Tibial artery (tissue), 4 donors: ENCODE measurements at places on chromosomes 3 and 15.

DNA sequence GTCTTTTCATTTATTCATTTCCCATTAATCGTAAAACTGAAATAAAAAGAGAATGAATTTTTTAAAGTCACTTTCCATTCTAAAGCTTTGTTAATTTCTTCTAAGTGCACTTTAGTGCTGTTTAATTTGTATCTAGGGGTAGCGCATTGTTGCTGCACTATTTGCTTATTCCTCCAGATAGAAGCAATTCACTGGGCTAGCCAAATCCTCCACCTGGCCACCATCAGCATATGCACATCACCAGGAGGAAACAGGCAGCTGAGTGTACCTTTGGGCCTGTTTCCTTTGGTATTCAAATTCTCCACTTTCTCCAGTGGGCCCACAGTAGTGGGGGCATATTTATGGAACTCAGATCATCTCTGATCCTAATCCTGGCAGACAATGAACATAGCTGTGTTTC is 29.8 kb upstream of the CPB1 start:
- H3K4me1 ChIP-seq: no peaks in the 10 kb centered on the region
- H3K27me3 ChIP-seq: no peaks in the 10 kb centered on the region
- H3K4me3 ChIP-seq: no peak overlapping the region
- H3K36me3 ChIP-seq: no peaks in the 10 kb centered on the region

DNA sequence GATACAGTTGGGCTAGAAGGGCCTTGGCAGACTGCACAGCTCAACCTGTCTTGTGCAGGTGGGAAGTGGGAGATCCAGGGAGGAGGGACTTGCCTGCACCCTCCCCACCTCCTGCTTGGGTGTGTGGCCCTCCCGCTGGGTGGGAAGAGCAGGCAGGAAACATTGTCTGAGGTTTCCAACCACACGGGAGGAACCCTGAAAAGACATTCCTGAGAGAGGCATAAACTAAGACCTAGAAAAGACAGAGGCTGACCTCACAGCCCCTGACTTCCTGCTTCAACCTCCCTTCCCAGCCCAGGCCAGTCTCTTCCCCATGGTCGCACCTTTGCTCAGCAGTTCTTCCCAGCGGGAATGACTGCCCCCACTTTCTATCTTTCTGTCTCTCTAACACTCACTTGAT is 46.3 kb upstream of the INSYN1 start:
- no peaks in the 10 kb centered on the region for H3K36me3 ChIP-seq
- H3K27me3 ChIP-seq: no peaks in the 10 kb centered on the region
- no peak overlapping the region for H3K27ac ChIP-seq
- no peak overlapping the region for H3K4me3 ChIP-seq

GRCh38 chr15:58357529-58358476 is 74.0 kb upstream of the LIPC start:
- peaks cover 15% of the 10 kb centered on the region for H3K27me3 ChIP-seq
- H3K36me3 ChIP-seq: no peaks in the 10 kb centered on the region
- no peaks in the 10 kb centered on the region for H3K4me1 ChIP-seq
- H3K27ac ChIP-seq: no peak overlapping the region
- no peak for DNase-seq

DNA sequence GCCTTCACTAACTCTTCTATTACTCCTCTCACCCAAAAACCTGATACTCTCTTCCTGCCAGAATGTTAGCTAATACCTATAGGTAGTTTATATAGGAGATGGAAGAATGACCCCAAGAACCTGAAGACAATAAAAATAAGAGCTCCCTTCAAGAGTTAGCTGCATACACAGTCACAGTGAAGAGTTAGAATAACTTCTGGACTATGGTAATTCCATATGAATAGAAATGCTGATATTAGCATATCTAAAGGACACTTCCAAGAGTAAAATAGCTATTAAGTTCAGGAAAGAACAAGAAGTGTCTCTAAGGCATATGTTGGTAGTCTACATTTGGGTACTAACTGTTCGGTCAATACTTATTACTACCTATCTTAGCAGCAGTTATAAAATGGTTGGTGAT is 134.2 kb downstream of the VGLL3 start:
- H3K27me3 ChIP-seq: no peaks in the 10 kb centered on the region
- no peaks in the 10 kb centered on the region for H3K36me3 ChIP-seq
- H3K4me3 ChIP-seq: no peak overlapping the region
- no peaks in the 10 kb centered on the region for H3K4me1 ChIP-seq
- no peak for DNase-seq

DNA sequence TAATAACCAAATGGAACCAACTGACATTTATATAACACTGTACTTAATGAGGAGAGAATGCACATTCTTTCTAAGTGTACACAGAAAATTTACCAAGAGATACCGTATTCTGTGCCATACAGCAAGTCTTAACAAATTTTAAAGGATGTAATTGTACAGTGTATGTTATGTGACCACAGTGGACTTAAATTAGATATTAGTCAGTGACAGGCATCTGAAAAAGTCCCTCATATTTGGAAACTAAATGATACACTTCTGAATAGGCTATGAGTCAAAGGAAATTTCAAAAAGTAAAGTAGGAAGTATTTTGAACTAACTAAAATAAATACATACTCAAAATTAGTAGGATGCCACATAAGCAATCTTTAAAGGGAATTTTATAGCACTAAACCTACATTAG is 59.6 kb upstream of the P3H2 start:
- no peaks in the 10 kb centered on the region for H3K27me3 ChIP-seq
- no peaks in the 10 kb centered on the region for H3K4me1 ChIP-seq
- H3K36me3 ChIP-seq: no peaks in the 10 kb centered on the region
- DNase-seq: no peak

DNA sequence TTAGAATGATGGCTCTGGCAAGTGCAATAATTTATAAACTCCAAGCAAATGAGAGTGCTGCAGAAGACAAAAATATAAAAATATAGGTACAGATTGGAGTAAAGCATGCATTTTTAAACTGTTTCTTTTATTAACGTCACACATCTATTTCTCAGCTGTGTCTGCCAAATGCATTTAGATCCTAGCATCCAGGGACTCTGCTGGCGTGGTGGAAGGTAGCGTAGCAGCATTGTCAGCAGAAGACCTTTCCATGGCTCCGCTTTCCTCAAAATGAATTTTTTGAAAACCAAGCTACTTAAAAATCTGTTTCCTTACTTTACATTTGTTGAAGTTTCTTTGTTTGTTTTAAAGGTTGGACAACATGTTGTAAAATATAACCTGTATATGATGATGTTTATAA is 16.3 kb upstream of the ATP10A start:
- H3K27me3 ChIP-seq: no peaks in the 10 kb centered on the region
- H3K4me3 ChIP-seq: no peak overlapping the region
- H3K36me3 ChIP-seq: no peaks in the 10 kb centered on the region
- no peak overlapping the region for H3K27ac ChIP-seq
- peaks cover 5% of the 10 kb centered on the region for H3K4me1 ChIP-seq

GRCh38 chr3:32340611-32341365 is 50.9 kb upstream of the CMTM7 start:
- no peak overlapping the region for H3K27ac ChIP-seq
- no peaks in the 10 kb centered on the region for H3K27me3 ChIP-seq
- H3K36me3 ChIP-seq: no peaks in the 10 kb centered on the region
- H3K4me3 ChIP-seq: no peak overlapping the region

GRCh38 chr3:45226206-45226915 is at the start of gene TMEM158:
TSS of gene TMEM158 (minus strand) at chr3:45226287. CDS start at chr3:45226027, 260 bp downstream.
- peaks cover 18% of the 10 kb centered on the region for H3K4me1 ChIP-seq
- peaks cover 43% of the 10 kb centered on the region for H3K27me3 ChIP-seq

DNA sequence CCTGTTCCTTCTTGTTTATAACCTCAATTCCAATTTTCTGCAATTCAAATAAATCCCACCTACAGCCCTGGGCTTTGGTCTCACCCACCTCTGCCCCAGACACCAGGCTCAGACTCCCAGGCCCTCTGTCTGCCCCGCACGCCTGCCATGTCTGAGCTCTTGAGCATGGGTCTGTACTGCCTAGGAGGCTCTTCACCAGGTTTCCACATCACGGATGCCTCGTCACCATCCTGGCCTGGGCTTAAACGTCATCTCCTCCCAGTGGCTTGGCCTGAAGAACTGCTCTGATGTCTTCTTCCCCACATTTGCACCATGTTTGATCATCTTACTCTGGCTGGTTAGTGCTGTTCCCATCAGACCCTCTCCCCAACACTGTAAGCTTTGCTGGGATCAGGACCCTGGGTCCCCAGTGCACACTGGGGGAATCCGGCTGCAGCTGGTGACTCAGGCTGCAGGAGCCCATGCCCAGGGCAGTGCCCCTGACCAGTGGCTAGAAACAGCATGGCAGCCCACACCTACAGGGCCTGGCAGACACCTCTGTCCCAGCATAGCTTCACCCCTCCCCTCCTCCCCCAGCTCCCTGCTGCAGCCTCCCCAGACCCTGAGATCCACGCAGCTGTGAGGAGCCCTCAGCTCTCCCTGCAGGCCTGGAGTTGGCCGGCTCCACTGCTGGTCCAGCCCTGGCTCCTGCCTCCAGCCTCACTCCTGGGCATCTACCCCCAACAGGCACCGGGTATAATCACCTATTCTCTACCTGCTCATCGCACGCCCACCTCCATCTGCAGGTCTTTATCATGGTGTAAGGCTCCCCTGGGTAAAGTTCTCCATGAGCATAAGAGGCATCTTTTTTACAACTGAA is 162.8 kb upstream of the NSMCE3 start:
- H3K36me3 ChIP-seq: no peaks in the 10 kb centered on the region
- H3K4me3 ChIP-seq: no peak overlapping the region
- no peaks in the 10 kb centered on the region for H3K27me3 ChIP-seq
- H3K4me1 ChIP-seq: no peaks in the 10 kb centered on the region

DNA sequence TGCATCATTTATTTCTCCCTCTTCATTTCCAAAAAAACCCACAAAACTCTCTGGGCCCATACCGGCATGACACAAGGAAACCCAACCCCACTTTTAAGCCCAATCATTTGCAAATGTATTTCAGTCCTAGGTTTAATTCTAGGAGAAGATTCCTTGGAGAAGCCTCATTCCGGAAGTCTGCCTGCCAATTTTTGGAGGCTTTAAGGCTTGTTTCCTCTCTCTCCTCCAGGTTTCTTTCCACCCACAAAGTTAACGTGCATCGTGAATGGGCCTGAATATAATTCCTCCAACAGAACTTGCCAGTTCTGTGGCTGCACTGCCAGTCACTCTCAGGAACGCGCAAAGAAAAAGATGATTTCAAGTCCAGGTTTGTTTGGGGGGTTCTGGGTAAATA is 69.9 kb upstream of the FOXP1 start:
- no peaks in the 10 kb centered on the region for H3K36me3 ChIP-seq
- no peak for DNase-seq
- H3K27ac ChIP-seq: no peak overlapping the region
